Naive thymus-derived CD4-positive, alpha-beta T cell (primary cell): ENCODE measurements at places on chromosomes 2 and 18.

GRCh38 chr2:188984680-188985079 lies 10.5 kb downstream of the COL3A1 start:
- DNase-seq, result no peak

DNA sequence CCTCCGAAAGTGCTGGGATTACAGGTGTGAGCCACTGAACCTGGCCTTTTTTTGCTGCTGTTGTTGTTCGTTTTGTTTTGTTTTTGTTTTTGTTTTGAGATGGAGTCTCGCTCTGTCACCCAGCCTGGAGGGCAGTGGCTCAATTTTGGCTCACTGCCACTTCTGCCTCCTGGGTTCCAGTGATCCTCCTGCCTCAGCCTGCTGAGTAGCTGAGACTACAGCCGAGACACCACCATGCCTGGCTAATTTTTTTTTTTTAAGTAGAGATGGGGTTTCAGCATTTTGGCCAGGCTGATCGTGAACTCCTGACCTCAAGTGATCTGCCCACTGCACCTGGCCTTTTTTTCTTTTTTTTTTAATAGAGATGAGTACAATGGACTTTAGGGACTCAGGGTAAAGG lies 22.0 kb downstream of the TMEM127 start:
- DNase-seq, result no peak

DNA sequence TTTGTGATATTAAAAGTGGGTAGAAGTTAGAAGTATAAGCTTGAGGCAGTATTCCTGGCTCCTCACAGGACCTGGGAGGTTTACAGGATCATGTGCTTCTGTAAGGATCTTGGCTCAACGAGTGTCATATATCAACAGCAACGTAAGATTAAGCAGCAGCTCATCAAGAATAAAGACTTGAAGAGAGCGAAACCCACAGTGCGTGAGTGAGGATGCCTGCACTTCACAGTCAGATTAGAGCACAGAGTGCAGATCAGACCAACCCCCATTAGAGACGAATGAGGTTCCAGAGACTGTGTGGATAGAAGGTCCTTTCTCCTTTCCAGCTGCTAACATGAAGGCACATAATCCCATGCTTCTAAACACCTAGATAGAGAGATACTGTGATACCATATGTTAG lies 1656.7 kb upstream of the NXPH2 start:
- no peak for DNase-seq

GRCh38 chr2:65035351-65035943 lies 20.8 kb upstream of the CEP68 start:
- no peak for DNase-seq

DNA sequence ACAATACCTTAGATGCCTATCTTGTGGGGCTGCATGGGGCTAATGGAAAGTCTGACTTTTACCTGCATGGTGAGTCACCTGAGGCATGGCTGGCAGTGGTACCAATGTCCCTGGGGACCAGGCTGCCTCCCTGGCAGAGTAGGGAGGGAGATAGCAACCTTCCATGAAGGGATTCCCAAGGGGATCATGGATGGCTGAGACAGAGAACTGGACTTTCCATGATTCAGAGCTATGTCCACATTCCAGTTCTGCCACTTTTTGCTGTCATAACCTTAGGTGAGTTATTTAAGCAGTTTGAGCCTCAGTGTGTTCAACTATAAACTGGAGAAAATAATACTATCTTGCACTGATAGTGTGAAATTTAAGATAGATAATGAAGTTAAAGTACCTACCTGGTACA lies 178.6 kb downstream of the SETBP1 start:
- DNase-seq, result no peak
